NCI-H2029 treated with DMSO at 0.1 percent for 48 hours (cell line): ENCODE measurements at places on chromosomes 11 and 22.

DNA sequence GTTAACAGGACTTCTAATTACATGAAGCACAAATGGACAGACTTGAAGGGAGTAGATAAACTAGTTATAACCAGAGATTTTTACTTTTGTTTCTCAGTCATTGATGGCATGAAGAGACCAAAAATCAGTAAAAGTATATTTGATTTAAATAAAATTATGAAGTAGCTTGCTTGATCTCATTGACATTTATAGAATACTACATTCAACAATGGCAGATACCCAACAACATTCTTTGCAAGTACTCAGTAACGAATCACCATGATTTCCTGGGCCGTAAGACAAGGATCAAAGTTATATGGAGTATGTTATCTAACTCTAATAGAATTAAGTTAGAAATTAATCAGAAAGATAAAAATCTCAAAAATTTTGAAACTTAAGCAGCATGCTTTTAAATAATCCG lies 317.6 kb downstream of the TBC1D22A start:
- DNase-seq = no peak

DNA sequence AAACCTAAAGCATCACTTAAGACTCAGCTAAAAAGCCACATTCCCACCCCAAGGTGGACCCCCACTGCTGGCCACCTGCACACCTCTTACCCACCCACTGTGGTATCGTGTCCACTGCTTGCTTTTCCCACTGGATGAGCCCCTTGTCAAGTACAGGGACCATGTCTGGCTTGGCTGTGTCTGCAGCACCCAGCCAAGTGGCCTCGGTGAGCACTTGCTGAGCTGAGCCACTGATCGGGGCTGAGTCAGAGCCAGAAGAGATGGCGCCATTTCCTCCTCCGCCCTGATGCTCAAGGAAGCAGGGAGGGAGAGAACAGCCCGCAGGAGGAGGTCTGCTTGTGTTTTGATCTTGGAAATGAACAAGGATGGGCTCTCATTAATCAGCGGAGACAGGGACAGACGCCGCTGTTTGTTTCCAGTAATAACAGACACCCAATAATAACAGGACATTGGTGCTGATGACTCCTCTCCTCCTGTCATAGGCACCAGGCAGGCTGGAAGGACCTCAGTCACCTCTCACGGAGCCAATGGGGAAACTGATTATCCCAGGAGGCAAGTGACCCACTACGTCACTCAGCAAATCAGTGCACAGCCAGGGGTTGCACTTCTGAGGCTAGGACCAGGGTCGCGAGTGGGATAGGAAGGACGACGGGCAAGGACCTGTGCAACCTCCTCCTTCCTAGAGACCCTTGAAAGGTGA lies 85.2 kb upstream of the RTL6 start:
- DNase-seq = no peak

DNA sequence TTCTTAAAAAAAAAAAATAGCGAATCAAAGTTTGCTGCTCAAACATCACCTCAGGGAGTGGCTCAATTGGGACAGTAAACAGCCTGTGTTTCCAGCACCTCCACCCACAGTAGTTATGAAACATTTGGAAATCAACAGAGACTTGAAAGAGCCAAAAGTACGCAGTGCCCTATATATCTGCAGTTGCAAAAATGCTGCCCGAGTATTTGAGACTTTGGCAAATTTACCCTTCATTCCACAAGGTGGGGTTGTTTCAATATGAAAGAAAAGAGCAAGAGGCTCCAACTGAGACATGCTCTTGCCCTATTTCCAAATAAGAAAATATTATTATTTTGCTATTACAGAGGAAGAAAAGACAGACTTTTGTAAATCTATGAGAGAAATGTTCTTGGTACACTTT lies 851.1 kb upstream of the RAG2 start:
- no peak for DNase-seq

GRCh38 chr22:22342697-22343580 lies 98.4 kb downstream of the VPREB1 start:
- DNase-seq = peak; percentile 41

DNA sequence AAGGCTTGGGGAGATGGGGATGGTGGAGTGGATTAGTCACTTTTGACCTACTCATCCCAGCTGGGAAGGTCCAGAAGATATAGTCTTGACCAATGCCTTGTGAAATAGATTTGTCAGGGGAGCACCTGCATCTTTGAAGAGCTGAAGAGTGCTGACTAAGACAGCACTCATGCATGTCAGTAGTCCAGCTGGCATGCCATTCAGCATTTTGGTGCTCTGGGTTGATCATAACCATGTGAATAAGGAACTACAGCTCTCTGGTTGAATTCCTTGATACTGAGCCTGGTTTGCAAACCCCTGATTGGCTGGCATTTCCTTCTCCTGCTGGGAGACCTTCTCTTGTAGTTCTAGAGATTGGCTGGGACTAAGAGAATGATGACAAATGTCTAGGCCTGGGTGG lies 106.8 kb upstream of the ALX4 start:
- no peak for DNase-seq

DNA sequence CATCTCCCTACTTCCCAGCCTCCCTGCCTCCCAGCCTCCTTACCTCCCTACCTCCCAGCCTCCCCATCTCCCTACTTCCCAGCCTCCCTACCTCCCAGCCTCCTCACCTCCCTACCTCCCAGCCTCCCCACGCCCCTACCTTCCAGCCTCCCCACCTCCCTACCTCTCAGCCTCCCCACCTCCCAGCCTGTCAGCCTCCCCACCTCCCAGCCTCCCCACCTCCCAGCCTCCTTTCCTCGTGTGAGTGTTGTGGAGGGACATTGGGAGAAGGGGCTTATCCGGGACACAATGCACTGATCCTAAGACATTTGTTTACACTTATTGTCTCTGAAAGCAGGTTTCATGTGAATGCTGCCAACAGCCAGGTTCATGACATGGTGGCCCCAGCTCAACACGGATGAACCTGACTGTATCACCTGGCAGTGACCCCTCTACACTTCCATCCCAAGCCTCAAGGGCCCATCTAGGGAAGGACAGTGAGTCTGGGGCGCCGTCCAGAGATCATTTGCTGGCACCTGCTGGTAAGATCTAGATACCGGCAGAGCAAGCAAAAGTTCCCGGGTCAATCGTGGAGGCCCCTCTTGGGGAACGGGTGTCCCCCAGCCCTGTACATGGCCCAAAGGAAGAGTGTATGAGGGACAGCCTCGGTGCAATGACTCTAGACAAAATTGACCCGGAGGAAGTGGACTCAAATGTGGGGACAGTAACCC lies 34.5 kb upstream of the TH start:
- no peak for DNase-seq

- no peak for DNase-seq
These were observed 44.1 kb upstream of the GDPD4 start for GRCh38 chr11:77345621-77346020.

- DNase-seq = no peak
These were observed 33.6 kb upstream of the EHF start for GRCh38 chr11:34587282-34587677.

DNA sequence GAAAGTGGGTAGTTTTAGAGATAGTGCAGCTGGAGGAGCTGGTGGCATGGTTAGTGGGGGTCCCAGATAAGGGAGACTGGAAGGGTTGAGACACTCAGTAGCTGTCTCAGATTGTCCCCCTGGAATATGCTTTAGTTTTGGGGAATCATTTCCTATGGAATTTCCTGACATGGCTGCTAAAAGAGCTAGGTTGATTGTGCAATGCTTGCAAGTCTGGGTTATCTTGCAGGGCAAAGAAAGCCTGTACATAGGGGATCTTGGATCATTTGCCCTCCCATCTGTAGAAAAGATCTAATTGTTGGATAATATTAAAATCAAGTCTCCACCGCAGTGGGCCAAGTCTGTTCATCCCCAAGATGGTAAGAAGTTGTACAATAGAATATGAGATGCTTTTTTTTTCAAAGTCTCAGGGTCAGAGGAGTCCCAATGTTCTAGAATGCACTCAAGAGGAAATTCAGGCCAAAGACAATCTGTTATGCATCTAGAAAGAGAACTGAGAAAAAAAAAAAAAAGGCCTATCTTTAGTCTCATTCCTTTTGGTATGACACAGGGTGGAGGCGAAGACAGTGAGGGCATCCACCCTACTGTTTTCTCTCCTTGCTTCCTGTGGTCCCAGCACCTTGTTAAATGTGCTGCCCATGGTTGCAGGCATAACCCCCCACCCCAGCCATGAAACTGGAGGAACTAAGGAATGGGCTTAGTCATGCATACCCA lies 20.2 kb downstream of the MS4A6E start:
- DNase-seq = no peak

DNA sequence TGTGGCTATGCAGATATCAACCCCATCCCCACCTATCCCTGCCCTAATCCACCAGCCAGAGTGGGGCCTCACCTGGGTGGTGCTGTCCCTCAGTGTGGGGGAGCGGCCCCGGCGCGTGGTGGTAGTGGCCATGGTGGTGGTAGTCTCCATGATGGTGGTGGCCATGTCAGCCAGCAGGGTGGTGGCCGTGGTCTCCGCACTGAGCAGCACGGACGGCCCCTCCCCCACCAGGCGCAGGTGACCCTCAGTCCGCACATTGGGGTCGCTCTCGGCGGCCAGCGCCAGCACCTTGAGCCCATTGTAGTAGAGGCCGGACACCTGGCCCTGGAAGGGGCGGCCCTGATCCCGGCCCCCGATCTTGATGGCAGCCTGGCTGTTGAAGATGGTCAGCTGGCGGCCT lies 31.7 kb downstream of the SLC22A12 start:
- no peak for DNase-seq

DNA sequence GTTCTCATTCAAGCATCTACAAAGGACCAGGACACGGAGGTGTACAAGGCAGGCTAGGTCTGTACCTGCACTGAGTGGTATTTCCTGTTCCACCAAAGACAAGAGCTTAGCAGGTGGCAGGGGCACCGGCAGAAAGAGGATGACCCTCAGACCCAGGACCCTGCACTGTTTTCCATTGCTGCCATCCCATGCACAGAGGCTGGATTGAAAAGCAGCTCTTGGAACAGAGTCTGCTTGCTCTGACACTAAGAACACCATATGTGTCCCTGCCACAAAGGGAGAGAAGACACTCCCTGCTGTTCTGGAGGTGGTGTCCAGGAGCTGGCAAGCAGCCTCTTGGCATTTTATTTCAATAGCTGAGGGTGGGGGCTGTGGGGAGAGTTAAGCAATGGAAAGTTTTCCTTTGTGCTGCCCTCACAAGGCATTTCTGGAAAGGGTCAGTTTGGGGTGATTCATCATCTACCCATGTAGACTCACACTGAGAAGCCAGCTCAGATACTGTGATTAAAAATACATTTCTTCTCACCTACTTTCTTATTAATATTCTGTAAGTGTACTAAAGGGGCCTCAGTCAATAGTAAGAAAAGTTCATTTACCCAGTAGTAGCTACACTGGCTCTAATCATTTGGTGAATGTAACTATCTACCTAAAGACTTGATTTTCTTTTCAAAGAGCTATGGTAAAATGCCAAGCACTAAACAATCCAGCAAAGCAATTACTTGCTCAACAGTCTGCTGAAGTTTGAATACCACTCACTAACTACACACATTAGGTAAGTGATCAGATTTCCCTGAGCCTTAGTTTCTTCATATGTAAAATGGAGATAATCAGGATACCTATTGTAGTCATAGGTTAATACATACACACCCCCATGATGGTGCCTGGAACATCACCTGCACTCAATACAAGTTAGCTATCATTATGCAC lies 55.2 kb downstream of the SLC1A2 start:
- no peak for DNase-seq

DNA sequence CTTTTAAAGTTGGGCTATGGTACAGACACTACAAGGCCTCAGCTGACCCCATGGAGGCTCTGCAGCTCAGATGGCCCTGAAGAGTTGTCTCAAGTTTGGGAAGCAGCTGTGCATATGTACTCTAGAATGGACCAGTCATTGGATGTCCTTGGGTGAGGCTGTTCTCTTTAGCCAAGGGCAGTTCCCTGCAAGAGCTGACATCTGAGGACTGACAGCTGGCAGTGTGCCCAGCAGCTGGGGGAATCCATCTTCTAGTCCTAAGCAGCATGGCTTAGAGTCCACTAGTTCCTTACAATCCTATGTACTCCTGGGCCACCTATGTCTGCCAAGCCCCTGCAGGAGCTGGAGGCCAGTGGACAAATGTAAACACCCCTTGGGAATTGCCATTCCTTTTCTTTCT lies 76.5 kb downstream of the C11orf91 start:
- peak; percentile 2 for DNase-seq

DNA sequence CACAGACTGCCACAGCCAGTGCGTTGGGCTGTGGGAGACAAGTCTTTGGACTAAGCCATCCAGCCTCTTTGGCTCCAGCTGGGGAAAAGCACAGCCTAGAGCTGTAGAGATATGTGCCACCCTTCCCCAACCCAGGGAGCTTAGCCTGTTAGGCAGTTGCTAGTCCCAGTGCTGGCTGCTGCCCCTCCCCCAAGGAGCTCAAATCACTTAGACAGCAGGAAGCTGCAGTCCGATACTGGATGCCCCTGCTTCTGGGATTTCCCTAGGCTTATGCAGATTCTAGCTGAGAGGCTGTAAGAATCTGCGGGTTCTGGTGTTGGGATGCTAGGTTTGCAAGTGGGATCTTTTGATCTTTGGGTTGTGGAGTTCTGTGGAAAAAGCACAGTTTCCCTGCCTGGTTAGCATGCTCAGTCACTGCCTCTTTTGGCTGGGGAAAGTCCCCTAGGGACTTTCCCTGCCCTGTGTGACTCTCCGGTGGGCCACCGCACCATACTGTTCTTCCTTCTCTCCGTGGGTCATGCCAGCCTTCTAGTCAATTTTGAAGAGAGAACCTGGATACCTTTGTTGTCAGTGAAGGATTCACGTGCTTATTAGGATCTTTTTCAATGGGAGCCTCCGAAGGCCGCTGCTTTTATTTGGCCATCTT lies 792.0 kb downstream of the KCNA4 start:
- no peak for DNase-seq
